ENCODE measurements at places on chromosomes 2 and 18.

DNA sequence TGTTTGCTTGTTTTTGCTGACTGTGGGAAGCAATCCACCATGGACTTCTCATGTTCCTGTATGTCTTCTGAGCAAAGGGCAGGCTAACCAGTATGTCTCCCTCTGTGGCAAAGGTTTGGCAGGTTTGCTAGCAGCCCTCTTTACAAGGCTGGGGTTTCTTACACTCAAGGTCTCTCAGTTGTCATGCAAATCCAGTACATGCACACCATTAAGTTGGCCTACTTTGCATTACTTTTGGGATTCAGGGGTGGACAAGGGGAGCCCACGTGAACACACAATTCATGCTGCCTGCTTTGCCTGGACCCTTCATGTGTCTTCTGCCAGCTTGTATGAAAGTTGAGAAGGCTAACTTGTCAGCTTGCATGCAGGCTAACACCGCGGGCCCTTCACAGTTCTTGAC lies 134.9 kb downstream of the LRRTM4 start:
- no peak for DNase-seq

DNA sequence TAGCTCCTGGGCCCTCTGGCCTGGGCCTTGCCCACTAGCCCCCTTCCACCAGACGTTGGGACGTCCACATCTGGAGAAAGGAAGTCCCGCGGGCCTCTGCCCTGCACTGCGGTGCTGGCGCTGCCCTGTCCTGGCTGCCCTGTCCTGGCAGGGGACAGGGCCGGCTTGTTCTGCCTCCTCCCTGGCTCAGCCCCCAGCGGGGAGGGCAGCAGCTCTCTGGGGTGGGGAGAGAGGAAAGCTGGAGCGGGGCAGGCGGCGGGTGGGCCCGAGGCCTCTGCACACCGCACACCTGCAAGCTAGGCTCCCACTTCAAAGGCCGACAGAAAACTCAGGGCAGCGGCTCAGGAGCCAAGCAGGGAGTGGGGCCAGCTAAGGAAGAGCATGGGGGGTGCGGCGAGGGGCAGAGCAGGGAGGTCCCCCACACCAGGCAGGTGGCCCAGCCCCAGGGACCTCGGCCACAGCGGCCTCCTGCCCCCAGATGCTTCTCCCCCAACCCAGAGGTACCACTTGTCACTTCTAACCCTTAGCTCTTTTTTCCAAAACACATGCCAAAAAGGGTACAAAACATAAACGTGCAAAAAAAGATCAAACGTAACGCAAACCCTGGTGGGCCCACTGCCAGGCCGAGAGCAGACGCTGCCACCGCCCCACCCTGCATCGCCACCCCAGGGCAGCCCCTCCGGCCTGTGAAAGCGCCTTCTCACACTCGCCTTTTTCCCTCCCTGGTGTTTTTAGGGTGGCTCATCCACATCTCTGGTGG lies 13.5 kb downstream of the SNED1 start:
- DNase-seq, result no peak

- DNase-seq, result no peak
Observed at GRCh38 chr2:82959727-82960126, 1499.4 kb downstream of the SUCLG1 start.

- DNase-seq, result peak; percentile 62
Observed at GRCh38 chr2:11344342-11344955, at the start of gene ROCK2. TSS of gene ROCK2 (minus strand) at chr2:11344636. CDS start at chr2:11344136, 500 bp downstream.

DNA sequence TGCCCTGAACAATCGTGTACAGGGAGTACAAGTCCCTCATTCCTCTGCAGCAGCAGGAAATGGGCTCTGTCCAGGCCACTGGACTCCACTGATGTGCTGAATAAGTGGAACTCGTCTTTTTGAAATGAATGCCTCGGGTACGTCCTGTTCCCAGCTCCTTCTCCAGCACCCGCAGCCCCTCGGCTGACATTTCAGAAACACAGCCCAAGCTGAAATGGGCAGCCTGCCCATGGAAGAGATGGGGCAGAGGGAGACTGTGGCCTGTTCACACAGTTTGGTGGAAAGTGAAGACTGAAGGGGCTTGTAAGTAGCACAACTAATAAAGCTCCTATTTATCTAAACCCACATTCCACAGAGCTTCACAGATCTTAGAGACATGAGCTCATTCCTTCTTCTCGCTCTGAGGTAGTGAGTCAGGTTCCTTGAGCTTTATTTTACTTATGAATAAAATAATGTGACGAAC lies 498.6 kb downstream of the TXNL1 start:
- no peak for DNase-seq

- DNase-seq, result peak; percentile 30
Observed at GRCh38 chr2:26298638-26299393, 47.1 kb upstream of the SELENOI start.
